Activated naive CD4-positive, alpha-beta T cell treated with anti-CD3 and anti-CD28 coated beads for 36 hours (primary cell): ENCODE measurements at places on chromosomes 6 and 20. TPM values are rescaled to one million over a fixed set of nuclear protein-coding genes. Genes with fewer than 3 reads are reported as not detected.

DNA sequence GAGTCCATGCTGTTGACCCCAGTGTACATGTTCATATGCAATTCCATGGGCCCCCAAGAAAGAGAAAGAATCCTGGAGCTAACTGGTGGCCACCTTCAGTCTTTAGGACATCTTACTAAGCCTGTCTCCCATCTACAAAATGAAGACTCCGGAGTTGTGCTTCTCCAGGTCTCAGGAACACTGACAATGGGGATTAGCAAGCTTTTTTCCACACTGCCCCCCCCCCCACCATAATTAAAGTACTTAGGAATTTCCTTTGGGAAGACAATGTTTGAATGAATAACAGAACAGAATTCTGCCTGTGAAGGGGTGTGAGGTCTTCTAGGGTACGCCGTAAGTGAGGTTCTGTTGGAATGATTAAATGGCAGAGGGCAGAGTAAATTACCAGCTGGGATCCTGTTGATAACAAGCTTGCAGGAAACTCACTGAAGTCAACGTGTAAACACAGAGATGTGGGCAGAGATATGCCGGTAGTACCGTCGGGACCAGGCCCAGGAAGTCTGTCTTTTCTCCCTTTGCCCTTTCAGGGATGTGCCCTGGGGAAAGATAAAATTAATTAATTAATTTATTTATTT lies 63.1 kb downstream of the ANKRD6 start:
- H3K27me3 ChIP-seq, result no peaks in the 10 kb centered on the region
- H3K36me3 ChIP-seq, result no peaks in the 10 kb centered on the region
- H3K4me3 ChIP-seq, result no peak overlapping the region
- no peak for DNase-seq

GRCh38 chr6:151063842-151064647 lies 175.7 kb upstream of the AKAP12 start:
- H3K4me3 ChIP-seq, result no peak overlapping the region
- DNase-seq, result no peak
- H3K4me1 ChIP-seq, result no peaks in the 10 kb centered on the region
- H3K27ac ChIP-seq, result no peak overlapping the region
- H3K36me3 ChIP-seq, result peaks cover 38% of the 10 kb centered on the region

GRCh38 chr6:144423167-144423566 lies 138.0 kb downstream of the UTRN start:
- H3K27ac ChIP-seq, result no peak overlapping the region
- DNase-seq, result no peak
- H3K27me3 ChIP-seq, result no peaks in the 10 kb centered on the region

DNA sequence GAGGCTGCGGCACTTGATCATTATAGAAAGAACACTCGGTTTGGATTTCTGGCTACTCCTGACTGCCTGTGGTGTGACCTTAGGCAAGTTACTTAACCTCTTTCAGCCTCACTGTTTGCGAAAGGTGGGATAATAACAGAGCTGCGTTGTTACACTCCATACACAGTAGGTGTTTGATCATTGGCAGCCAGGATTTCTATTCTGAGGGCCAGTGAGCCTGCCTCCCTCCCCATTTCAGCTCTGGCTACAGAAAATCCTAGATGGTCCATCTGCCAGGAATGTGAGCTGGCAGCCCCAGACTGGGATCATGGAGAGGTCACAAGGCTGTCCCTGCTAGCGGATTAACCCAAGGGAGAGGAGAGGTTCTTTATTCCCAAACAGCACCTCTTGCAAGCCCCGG lies 2.7 kb downstream of the KCNB1 start:
- H3K36me3 ChIP-seq, result no peaks in the 10 kb centered on the region
- peaks cover 4% of the 10 kb centered on the region for H3K4me1 ChIP-seq
- H3K27me3 ChIP-seq, result peaks cover 32% of the 10 kb centered on the region
- no peak for DNase-seq
- H3K4me3 ChIP-seq, result no peak overlapping the region

- no peak for DNase-seq
- H3K4me3 ChIP-seq, result no peak overlapping the region
- H3K27ac ChIP-seq, result no peak overlapping the region
- no peaks in the 10 kb centered on the region for H3K36me3 ChIP-seq
- H3K27me3 ChIP-seq, result no peaks in the 10 kb centered on the region
- no peaks in the 10 kb centered on the region for H3K4me1 ChIP-seq
These were observed 170.1 kb downstream of the CLIC5 start for GRCh38 chr6:45845567-45845966.

DNA sequence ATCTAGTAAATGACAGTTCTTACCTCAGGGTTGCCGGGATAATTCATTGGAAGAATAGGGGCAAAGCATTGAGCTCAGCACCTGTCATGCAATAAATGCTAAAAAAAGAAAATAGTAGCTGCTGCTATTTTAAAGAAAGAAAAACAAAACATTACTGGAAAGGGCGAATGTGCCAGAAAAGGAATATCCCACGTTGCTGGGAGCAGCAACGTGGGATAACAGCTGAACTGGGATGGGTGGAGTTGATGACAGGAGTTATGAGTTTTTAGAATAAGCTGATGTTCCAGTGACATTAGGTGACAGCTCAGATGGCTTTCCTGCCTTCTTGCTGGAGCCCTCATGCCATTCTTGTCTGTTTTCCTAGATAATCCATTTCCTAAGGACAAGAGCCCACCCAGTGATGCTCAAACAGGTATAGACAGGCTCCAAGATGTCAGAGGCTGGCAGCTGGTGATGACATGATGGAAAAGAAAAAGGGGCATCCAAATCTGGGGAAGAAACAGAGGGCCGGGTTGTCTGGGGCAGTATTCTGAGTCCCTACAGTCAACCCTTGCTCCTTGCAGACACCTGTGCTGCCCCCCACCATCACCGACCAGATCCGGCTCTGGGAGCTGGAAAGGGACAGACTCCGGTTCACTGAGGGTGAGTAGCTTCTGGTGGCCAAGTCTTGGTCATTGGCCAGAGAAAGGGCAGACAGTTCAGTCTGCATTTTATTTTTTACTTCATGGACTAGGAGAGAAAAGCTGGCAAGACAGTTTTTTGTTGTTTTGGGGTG lies 1.1 kb upstream of the VARS2 start:
- DNase-seq, result no peak
- H3K4me1 ChIP-seq, result peaks cover 41% of the 10 kb centered on the region
- H3K36me3 ChIP-seq, result peaks cover 31% of the 10 kb centered on the region
- peak overlapping the region; percentile 87 for H3K4me3 ChIP-seq

- H3K4me3 ChIP-seq, result peak overlapping the region; percentile 76
- H3K36me3 ChIP-seq, result peaks cover 34% of the 10 kb centered on the region
- peak; percentile 91 for DNase-seq
- H3K4me1 ChIP-seq, result peaks cover 13% of the 10 kb centered on the region
- peaks cover 3% of the 10 kb centered on the region for H3K27me3 ChIP-seq
These were observed 19.9 kb downstream of the ZKSCAN8 start for GRCh38 chr6:28161410-28162079.

DNA sequence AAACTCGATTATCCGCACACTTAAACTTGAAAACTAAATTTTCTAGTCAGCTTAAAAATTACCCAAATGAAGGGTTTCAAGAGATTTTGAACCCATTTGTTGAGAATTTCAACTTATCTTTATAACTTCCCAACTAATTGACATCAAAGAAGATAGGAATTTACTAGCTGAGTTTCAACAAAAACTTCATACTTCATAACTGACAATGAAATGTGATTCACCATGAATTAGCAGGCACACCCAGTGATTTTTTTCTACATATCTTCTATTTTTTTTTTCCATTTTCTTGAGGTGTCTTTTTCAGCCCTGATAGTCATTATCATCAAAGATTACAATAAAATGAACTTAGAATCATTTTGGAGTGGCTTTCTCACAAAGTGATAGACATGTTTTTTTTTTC lies 26.7 kb downstream of the TNFAIP3 start:
- no peak for DNase-seq
- no peaks in the 10 kb centered on the region for H3K27me3 ChIP-seq
- H3K4me1 ChIP-seq, result peaks cover 42% of the 10 kb centered on the region
- H3K36me3 ChIP-seq, result peaks cover 6% of the 10 kb centered on the region

DNA sequence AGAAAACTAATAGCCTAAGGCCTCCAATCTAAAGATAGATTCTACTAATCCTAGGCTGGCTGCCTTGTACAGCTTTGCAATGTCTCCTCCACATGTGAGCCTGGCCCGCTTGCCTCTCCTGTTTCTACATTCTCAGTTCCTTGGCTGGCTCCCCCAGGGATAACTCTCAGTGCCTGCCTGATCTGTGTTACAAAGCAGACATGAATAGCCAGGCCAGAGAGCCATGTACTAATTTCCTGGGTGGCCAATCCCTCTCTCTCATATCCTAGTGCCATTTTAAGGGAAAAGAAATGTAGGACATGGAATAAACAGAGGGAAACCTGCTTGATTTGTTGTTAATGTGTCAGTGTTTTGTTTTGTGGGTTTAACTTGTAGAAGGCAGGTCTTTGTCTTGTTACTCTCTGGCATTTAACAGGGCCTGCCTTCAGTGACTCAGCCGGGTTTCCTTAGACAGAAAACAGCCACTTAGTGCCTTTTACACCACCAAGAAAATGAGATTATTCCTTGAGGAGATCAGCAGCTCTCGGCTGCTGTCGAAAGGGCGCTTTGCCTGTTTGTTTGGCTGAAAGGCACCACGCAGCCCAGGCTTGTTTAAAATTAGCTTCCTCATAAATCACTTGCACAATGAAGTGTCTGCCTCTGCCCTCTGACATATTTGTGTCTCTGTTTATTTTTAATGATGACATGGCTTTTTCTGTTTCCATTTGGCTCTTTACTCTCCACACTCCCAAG lies 702.7 kb downstream of the MAFB start:
- no peaks in the 10 kb centered on the region for H3K27me3 ChIP-seq
- no peaks in the 10 kb centered on the region for H3K36me3 ChIP-seq
- H3K27ac ChIP-seq, result no peak overlapping the region
- no peak for DNase-seq
- no peaks in the 10 kb centered on the region for H3K4me1 ChIP-seq

The FKBP1C gene
- total RNA-seq, result 0.64 TPM

The SLC12A5 gene
- not detected for total RNA-seq
